ENCODE measurements at places on chromosomes 7 and 10.

DNA sequence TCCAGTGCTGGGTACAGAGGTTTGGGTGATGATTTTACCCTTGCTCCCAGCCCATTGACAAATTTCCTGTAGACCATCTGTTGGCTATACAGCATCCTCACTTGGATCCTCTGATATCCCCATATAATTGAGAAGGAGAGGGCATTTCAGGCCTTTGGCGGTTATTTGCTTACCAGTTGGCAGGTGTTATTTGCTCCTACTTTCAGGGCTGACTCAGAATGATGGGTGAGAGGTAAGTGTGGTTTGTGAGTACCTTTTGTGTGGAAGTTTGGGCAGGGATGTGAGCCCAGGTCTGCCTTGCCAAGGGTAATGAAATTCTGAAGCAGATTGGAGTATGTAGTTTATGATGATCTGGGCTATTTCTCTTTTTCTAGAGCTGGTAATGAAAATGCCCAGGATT is 93.6 kb downstream of the LRMDA start:
- no peak for DNase-seq

- no peak for DNase-seq
These were observed 2.2 kb upstream of the ABCF2 start for GRCh38 chr7:151229249-151229648.

DNA sequence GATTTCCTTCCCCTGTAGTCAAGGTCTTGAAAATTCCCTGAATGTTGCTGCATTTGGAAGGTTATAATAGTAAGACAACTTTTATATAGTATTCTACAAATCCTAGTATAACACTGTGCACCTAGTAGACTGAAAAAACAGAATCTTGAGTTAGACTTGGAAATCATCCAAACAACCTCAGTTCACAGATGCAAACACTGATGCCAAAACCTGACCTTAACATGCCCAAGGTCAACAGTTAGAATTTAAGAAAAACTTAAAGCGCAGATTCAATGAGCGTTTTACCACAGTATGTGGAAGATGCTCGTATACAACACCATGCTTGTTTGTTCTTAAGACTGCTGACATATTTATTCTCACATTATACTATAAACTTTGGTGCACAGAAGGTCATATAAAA is 3.0 kb downstream of the PIP4K2A start:
- DNase-seq: no peak

GRCh38 chr10:68108653-68109052 is 635 bp upstream of the MYPN start:
- DNase-seq: no peak

DNA sequence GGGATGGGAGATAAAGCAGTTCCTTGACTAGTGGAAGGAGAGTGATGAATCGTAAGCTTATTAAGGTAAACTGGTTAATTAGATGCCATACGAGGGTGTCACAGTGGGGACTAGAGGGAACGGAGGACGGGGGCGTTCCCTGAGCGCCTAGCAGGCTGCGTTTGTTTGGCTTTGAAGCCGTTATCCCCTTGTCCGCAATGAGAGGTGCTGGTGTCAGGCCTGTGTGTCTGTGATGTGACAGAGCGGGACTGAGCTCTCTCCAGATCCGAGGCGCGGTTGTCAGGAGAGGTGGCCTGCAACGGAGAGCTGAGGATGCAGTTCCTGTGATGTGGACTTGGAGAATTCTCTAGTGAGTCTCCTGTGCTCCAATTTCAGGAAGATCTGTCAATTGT is 60.0 kb upstream of the PRPS1L1 start:
- no peak for DNase-seq

DNA sequence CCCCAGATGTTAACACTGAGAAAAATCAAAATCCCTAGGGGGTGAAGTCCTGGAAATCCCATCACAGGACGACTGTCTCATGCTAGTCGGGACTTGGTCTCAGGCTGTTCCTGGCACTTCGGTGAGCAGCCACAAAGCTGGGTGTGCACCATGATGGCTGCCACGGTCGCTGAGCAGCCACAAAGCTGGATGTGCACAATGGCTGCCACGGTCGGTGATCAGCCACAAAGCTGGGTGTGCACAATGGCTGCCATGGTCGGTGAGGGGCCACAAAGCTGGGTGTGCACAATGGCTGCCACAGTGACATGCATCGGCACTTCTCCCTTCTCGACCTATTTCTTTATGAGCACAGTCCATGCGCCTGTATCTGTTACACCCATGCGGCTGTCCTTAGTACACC is 505.1 kb downstream of the TCERG1L start:
- no peak for DNase-seq

DNA sequence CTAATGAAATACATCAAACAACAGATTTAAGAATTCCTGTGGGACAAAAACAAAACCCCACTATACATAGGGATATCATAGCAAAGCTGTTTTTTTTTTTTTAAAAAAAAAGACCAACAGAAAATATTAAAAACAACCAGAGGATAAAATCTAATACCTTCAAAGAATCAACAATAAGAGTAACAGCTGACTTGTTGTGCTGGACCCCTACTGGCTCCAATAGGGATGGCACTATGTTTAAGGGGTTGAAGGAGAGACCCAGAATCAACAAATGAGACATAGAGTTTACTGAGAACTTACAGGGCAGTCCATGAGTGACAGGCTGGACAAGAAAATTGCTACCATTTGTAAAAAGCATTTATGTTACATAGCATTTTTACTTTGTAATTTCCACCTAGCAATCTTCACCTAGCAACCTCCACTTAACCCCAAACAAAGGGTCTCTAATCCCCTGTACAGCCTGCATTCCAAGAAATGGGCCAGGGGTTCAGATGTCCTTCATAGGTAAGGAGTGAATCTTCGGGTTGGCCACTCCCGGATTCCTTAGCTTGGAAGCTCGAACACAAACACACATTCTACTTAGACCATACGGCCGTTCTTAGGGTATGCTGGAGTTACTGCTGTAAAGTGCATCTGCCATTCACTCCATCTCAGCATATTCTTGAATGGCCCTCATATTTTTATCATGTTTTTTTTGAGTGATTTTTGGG is 25.8 kb downstream of the ASZ1 start:
- no peak for DNase-seq

- no peak for DNase-seq
These were observed 12.1 kb upstream of the DLX6 start for GRCh38 chr7:96993094-96993865.

DNA sequence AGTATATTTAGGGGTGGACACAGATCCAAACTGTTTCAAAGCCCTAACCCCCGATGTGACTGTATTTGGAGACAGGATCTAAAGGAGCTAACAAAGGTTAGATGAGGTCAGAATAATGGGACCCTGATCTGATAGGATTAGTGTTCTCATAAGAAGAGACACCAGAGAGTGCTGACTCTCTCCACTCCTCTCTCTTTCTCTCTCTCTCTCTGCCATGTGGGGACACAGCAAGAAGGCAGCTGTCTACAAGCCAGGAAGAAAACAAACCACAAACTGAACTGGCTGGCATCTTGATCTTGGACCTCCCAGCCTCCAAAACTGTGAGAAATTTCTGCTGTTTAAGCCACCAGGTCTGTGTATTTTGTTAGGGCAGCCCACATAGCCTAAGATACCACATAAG is 84.7 kb upstream of the KDM7A start:
- no peak for DNase-seq

GRCh38 chr7:157404845-157405481 is 68.2 kb downstream of the DNAJB6 start:
- DNase-seq: no peak

- DNase-seq: no peak
These were observed 14.2 kb downstream of the RAB11FIP2 start for GRCh38 chr10:118032564-118032963.

GRCh38 chr7:105337529-105337928 is 51.2 kb downstream of the SRPK2 start:
- DNase-seq: no peak

DNA sequence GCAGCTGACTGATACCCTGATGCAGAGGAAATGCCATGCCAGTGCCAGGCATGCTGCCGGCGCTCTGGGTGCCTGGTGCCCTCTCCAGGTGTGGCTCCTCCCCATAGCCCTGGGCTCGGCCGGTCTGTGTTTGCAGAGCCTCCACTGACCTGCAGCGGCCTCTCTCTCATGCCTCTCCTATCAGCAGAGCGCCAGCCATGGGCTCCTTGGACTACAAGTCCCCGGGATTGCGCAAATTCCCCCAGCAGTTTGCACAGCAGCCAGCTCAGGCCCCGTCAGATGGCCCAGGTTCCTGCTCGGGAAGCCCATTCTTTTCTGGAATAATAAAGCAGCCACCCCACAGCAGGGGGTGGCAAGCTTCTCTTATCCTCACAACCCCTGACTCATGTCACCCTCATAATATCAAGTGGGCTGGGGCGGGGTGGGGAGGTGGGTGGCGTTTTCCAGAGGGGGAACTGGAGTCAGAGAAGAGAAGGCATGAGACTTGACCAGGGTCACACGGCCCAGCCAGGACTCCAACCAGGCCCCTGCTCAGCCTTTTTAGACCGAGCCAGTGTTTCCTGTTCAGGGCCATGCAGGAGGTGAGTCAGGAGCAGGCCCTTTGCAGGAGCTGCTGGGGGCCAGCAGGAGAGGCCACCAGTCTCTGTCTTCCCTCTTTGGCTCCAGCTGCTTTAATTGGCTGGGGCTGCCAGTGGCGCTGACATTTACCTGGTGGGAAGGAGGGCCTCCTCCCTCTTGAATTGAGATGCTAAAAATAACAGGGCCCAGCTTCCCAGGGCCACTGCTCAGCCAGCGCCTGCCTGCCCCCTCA is 58.6 kb downstream of the ZMIZ1 start:
- DNase-seq: no peak

DNA sequence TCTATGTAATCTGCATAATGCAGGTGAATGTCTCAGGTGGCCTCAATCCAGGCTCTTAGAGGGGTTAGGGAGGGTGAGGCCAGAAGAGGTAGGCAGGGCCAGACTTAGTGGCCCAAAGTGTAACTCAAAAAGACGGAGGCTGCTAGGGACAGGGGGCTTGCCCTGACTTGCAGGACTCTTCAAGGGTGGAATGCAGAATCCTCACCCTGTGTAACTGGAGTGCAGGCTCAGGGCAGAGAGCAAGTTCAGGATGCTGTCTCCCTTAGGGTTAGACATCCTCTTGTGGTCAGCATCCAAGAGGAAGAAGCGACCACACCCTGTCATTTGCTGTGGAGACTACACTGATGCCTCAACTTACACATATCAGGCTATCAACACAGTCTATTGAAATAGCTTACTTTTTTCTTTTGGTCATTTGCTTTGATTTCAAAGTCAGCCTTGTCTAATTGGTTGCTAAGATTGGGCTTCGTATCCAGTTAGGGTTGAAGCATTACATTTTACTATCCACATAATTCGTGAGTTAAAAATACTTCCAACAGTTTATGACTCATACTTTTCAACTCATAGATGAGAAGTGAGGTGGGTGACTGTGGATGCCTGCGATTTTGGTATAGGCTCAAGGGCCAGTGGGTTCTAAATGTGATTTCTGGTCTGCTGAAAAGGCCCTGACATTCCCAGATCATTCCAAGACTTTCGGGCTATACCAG is 563.6 kb downstream of the SUGCT start:
- DNase-seq: no peak

DNA sequence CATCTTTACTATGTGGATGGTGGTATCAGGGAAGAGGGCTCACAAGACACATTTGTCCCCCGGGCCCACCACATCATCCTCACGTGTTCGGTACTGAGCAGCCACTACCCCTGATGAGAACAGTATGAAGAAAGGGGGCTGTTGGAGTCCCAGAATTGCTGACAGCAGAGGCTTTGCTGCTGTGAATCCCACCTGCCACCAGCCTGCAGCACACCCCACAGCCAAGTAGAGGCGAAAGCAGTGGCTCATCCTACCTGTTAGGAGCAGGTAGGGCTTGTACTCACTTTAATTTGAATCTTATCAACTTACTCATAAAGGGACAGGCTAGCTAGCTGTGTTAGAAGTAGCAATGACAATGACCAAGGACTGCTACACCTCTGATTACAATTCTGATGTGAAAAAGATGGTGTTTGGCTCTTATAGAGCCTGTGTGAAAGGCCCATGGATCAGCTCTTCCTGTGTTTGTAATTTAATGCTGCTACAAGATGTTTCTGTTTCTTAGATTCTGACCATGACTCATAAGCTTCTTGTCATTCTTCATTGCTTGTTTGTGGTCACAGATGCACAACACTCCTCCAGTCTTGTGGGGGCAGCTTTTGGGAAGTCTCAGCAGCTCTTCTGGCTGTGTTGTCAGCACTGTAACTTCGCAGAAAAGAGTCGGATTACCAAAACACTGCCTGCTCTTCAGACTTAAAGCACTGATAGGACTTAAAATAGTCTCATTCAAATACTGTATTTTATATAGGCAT is 9.1 kb upstream of the CSGALNACT2 start:
- DNase-seq: no peak

DNA sequence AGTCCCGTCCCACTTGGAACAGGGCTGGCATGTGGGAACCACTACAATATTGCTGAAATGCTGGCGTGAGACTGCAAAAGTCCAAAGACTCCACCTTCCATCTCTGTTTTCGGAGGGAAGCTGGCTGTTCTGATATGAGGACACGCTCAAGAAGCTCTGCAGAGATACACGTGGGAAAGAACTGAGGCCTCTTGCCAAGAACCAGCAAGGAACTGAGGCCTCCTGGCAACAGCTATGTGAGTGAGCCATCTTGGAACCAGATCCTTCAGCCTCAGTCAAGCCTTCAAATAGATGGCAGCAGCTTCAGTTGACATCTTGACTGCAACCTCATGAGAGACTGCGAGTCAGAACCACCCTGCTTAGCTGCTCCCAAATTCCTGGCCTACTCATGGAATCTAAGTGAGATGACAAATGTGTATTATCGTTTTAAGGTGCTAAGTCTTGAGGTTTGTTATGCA is 30.8 kb downstream of the SGMS1 start:
- no peak for DNase-seq

DNA sequence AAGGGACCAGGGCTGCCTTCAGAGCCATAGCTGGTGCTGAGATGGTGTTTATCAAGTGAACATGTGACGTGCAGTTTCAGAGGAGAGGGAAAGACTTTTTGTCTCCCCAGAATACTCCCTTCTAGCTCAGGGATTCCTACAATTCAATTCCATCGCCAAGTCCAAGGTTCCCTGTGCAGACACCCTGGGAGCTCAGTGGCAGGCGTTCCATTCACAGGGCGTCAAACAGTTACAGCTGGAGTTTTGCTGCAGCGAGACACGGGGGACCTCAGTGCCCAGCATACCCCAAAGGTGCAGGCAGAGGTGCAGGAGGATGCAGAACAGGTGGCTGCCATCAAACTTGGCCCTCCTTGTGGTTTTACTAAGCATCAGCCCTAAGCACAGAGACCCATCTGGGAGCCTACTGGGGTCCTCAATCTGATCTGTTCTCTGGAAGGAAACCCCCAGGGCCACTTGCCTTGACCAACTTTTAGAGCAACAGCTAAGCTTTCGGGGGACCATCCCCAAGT is 846 bp upstream of the CALML5 start:
- no peak for DNase-seq

GRCh38 chr10:42548254-42548653 is 90.1 kb downstream of the ZNF33B start:
- no peak for DNase-seq

DNA sequence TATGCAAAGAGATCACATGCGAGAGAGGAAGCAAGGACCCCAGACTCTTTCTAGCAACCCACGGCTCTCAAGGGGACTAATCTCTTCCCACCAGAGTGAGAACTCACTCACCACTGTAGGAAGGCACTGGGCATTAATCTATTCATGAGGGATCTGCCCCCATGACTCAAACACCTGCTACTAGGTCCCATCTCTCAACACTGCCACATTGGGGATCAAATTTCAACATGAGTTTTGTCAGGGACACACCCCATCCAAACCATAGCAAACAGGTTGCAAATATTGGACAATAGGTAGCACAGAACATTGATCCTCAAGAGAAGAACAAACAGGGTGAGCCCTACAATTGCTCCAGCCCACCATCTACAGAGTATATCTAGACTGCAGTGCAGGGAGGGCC is 740.6 kb downstream of the LRMDA start:
- no peak for DNase-seq
